Activated CD4-positive, alpha-beta T cell treated with anti-CD3 and anti-CD28 coated beads for 24 hours (primary cell): ENCODE measurements at places on chromosomes 11 and 22.

DNA sequence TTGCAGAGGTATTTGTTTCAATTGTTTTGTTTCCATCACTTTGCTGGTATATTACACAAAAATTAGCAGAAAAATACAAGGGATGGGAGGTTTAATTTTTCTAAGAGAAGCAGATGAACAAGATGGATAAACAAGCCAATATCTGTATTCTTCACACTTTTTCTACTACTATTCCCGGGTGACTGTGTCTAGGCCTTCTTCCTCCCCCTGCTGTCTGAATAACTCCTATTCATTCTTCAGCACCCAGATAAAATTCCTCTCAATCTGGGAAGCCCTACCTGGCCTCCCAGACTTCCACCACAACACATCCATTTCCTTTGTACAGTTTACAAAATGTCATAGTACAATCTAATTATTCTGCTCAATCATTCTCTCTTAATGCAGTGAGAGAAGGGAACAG, 666.6 kb upstream of the TENM4 start:
- DNase-seq: no peak

DNA sequence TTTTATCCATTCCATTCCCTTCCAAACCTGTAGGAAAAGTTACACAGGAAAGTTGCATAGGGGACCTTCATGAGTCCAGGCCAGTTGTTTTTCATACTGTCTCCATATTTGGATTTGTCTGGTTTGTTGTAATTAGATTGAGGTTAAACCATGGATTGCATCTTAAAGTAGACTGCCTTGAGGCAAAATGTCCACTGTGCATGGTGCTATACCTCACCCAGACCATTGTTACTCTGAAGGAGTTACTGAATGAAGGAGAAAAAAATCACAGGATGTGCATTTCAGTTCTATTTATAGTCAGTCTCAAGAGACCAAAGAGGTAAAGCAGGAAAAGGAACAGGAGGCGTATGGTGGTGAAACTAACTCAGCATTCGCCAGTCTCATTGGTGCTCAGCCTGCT, 29.6 kb upstream of the L3MBTL2 start:
- DNase-seq: no peak

GRCh38 chr11:61994981-61995380, 27.5 kb upstream of the FTH1 start:
- DNase-seq: no peak

DNA sequence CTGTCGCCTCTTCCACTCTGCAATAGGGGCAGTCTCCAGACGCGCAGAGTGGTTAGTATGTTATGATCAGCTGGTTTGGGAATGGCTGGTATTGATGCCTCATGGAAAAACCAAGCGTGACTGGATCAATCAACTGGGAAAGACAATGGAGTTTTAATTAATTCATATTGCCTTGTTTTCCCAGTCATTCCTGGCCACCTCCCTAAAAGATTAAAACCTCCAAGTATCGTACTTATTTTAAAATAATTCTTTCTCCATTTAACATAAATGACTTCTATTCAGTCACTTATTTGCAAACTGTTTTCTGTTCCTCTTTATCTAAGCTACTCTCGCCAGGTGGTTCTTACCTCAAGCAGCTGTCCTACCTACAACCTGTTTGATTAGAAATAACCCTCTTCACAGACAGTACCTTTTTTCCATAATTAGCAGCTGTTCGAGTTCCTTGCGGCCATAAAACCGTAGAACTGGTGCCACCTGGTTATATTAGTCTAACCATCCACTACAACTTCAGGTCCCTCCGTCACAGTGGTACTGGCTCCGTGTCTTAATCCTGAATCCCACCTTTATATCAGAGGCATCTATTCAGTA, 898 bp downstream of the ZNF215 start:
- no peak for DNase-seq

DNA sequence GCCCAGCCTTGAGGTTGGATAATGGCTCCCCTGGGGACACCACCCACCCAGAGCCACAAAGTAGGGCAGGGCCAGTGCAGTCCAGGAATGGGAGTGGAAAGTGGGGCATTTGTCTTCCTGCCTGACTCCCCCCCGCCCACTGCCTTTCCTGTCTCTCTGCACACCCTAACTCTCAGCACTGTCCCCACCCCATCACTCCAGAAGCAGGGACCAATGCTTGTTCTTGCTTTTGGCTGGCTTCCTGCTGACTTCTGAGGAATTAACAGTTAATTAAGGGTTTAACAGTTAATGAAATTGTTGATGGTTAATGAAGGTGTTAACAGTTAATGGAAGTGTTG, 4.7 kb downstream of the PITPNM1 start:
- DNase-seq: no peak

- no peak for DNase-seq
These were observed 26.8 kb downstream of the MYH9 start for GRCh38 chr22:36360871-36361383.

DNA sequence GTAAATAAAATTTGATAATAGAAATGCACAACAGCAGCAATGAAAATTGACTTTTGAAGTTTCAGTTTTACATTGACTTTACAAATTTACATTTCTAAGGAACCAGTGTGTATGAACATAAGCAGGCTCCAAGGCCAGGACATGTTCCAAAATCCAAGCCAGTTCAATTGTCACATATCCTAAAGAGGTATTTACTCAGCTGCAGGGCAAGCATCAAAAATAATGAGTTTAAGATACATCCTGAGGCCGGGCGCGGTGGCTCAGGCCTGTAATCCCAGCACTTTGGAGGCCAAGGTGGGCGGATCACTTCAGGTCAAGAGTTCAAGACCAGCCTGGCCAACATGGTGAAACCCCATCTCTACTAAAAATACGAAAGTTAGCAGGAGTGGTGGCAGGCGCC, 39.0 kb upstream of the AKIP1 start:
- DNase-seq: no peak

GRCh38 chr11:129637983-129638776, 177.5 kb upstream of the TMEM45B start:
- DNase-seq: no peak

DNA sequence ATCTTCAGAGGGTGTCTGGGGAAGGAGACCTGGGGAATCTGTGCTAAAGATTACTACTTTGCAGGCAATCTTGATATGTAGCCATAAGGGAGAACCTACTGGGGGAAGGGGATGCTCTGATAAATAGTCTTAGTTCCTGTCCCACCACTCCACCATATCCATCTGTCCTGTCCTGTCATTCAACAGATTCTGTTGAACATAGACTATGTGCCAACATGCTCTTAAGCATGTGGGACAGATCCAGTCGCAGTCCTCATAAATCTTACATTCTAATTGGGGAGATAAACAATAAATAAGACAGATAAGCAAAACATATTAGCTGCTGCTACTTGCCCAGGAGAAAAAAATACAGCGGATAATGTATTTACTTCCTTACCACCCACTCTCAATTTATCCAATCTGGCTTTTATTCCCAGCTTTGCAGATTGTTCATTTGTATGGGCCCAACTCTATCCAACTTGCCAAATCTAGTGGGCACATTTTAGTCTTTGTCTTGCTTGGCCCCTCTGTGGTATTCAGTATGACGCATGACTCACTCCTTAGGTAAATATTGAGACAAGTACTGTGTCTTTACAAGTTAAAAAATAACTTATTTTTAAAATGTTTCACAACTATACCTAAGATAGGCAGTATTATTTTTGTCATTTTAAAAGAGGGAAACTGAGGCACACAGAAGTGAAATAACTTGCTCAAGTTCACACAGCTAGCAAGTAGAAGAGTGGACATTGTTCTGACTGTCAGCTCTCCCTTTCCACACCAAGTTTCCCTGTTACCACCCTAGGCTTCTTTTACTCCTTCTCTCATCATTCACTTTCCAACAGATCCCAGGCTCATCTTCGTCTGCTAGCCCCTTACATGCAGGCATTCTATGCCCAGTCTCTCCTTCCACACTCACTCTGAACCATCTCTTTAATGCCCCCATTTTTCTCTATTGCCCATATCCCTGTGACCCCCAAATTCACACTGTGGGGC, 133.6 kb upstream of the SESN3 start:
- DNase-seq: no peak

GRCh38 chr11:118612378-118612777, 5.0 kb downstream of the PHLDB1 start:
- DNase-seq: no peak

DNA sequence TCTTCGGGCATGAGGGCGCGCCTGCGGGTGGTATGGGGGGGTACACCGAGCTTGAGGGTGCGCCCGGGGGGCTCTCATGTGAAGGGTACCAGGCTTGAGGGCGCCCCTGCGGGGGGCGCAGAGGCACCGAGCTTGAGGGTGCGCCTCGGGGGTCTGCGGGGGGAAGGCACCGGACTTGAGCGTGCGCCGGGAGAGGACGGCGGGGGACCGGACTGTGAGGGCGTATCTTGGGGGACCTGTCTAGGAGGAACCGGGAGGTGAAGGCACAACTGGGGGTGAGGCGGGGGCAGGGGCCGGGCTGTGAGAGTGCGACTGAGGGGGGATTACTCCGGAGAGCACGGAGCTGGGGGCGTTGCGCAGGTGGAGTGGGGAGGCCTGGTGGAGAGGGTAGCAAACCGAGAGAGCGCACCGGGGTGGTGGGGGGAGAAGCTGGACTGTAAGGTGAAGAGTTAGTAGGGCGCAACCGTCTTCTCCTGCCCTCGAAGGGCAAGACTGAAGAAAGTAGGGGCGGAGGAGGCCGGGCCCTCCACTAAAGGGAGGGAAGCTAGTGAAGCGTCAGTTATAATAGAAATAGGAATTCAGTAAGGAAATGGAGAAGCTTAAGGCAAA, 1.1 kb upstream of the DDX6 start:
- peak; percentile 10 for DNase-seq

DNA sequence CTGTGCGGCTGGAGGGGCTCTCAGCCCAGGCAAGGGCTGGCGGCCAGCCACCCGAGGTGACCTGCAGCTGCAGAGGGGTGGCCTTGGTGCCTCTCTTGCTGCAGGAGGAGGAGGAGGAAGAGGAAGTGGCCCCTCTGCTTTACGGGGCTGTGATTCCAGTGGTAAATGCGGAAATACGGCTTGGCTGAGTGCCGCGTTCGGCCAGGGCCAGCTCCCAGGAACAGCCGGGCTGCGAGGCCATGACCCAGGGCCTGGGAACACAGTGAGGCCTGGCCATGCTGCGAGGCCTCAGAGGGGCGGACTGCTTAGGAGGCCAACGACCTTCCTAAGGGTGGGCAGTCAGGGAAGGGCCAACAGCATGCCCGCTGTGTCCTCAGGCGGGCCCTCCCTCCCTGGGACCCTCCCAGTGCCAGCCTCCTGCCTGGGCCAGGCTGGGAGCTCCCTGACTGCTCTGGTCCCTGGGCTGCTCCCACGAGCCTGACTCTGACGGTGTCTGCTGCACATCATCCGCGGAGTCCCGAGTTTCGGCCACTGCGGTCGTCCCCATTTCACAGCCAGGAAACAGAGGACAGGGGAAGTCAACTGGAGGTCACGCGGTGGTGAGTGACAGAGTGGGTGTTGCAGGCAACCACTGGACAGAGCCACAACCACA, 20.8 kb upstream of the PPARA start:
- no peak for DNase-seq

GRCh38 chr11:35045236-35045820, 93.6 kb upstream of the CD44 start:
- peak; percentile 19 for DNase-seq

GRCh38 chr22:37121887-37122591, 12.5 kb upstream of the TMPRSS6 start:
- DNase-seq: peak; percentile 89

DNA sequence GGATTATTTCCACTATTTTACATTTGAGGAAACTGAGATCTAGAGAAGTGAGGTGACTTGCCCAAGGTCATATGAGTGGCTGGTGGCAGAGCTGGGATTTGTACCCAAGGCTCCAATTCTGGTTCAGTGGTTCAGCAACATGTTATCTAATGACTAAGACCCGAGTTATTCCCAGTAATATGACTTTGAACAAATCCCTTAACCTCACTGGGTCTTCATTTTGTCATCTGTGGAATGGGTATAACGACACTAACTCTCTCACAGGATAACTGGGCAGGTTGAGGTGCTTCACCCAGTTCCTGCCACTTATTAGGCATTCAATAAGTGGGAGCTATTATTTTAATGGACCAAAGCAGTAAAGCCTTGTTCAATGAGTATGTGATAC, 489 bp upstream of the OR2AT4 start:
- no peak for DNase-seq

DNA sequence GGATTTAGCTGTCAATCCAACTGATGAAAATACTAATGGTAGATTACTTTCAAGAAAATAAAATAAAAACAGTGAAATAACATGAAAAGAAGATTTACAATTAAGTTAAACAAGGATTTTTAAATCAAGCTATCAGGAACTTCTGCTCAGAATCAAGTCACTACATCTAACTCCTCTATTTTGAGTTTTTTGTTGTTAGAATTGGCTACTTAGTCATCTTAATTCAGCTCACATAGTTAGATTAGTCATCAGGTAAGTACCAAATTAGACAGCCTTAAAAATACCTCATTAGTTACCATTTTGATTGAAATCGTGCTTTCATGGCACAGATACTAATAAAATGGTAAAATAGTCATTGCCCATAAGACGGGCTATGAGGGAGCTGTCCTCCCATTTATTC, 35.8 kb downstream of the BTG4 start:
- no peak for DNase-seq

DNA sequence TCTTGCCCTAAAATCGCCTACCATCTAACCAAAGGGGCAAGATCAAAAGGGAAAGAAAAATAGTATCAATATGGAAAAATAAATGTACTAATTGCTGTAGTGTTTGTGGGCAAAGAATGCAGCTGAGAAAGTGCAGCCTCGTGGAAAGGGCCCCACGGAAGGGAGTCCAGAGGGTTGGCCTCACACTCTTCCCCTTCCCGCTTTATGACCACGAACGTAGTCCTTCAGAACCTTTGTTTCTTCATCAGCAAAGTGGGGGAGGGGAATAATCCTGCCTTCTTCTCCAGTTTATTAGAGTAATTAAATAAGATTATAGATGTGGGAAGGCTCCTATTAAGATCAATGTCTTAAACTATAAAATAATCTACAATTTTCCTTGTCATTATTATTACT, 41.0 kb downstream of the FLI1 start:
- no peak for DNase-seq

DNA sequence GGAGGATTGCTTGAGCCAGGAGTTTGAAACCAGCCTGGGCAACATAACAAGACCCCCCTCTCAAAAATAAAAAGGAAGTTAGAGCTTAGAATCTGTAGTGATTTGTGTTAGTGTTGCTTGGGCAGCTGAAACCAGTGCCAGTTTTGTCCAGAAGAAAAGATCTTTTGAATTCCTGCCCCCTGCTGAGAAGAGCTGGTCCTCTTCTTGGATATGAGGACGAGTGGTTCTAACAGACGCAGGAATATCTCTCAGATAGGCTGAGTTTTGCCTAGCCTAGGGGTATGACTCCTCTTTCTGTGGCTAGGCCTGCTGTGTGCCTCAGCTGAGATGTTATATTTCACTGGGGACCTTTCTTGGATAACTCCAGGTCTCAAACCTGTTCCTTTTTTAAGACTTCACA, 102.8 kb downstream of the STIM1 start:
- no peak for DNase-seq

GRCh38 chr11:115525531-115526006, 21.4 kb upstream of the CADM1 start:
- no peak for DNase-seq

- no peak for DNase-seq
These were observed 12.6 kb upstream of the COX8A start for GRCh38 chr11:63961608-63962412.
